ENCODE measurements at places on chromosomes 11 and 22. TPM values are rescaled to one million over a fixed set of nuclear protein-coding genes. Genes with fewer than 3 reads are reported as not detected.

Gene SEPTIN5
- 10.5 TPM for polyA plus RNA-seq

Gene FAM227A
- 0.93 TPM for polyA plus RNA-seq

Gene PARVA
- 14.0 TPM for polyA plus RNA-seq

Gene SLC7A4
- not detected for polyA plus RNA-seq

Gene ZNF280B
- polyA plus RNA-seq, result 8.9 TPM

Gene MPEG1
- not detected for polyA plus RNA-seq

Gene MYO7A
- not detected for polyA plus RNA-seq

Gene RNF26
- 8.3 TPM for polyA plus RNA-seq

Gene PGA4
- polyA plus RNA-seq, result not detected

Gene ABCC8
- 43.7 TPM for polyA plus RNA-seq

All from Purkinje cell (primary cell).